A549 treated with GW870086 at 1 μM for 4 hours (cell line): ENCODE measurements at places on chromosomes 7 and 10. TPM values are rescaled to one million over a fixed set of nuclear protein-coding genes. Genes with fewer than 3 reads are reported as not detected.

The SPDYE1 gene
- total RNA-seq, result not detected in 5 replicates

The TCAF2 gene
- 0.61 to 1.1 TPM (median 0.81 TPM) in 5 replicates for total RNA-seq

The NPY gene
- total RNA-seq, result not detected in 5 replicates

The HTR5A gene
- total RNA-seq, result not detected in 5 replicates

The CYP2C19 gene
- total RNA-seq, result 0.05 TPM in 1 of 5 replicates, not detected in the others

The STEAP1B gene
- total RNA-seq, result 0.22 to 0.23 TPM (median 0.23 TPM) in 3 of 5 replicates, not detected in the others

The CALHM3 gene
- 0.10 to 0.35 TPM (median 0.22 TPM) in 4 of 5 replicates, not detected in the other for total RNA-seq

The CTAGE15 gene
- not detected in 5 replicates for total RNA-seq

The PTTG1IP2 gene
- not detected in 5 replicates for total RNA-seq

The LOXL4 gene
- total RNA-seq, result 1.1 to 1.6 TPM (median 1.5 TPM) in 5 replicates

The SKIDA1 gene
- total RNA-seq, result 0.61 to 1.1 TPM (median 0.91 TPM) in 5 replicates

The ADAM8 gene
- 2.4 to 4.5 TPM (median 3.8 TPM) in 5 replicates for total RNA-seq

The RBP4 gene
- 8.0 to 11.5 TPM (median 9.6 TPM) in 5 replicates for total RNA-seq

The PTPRN2 gene
- 0.48 to 1.1 TPM (median 0.84 TPM) in 5 replicates for total RNA-seq

The GIMAP5 gene
- total RNA-seq, result 0.14 TPM in 1 of 5 replicates, not detected in the others

The HOXA1 gene
- total RNA-seq, result 2.2 to 3.9 TPM (median 3.3 TPM) in 5 replicates

The CYP3A4 gene
- 0.06 to 0.09 TPM in 2 of 5 replicates, not detected in the others for total RNA-seq

The AKR1C3 gene
- total RNA-seq, result 1,122 to 1,295 TPM (median 1,215 TPM) in 5 replicates

The KIAA1549 gene
- 4.9 to 6.8 TPM (median 6.2 TPM) in 5 replicates for total RNA-seq

The INMT gene
- total RNA-seq, result not detected in 5 replicates

The SPDYE2B gene
- not detected in 5 replicates for total RNA-seq

The NKX2-3 gene
- 0.07 to 0.08 TPM (median 0.08 TPM) in 3 of 5 replicates, not detected in the others for total RNA-seq

The LIPK gene
- not detected in 5 replicates for total RNA-seq

The TMEM130 gene
- total RNA-seq, result 0.27 to 0.57 TPM (median 0.31 TPM) in 5 replicates

The GSTO2 gene
- 1.5 to 3.3 TPM (median 1.9 TPM) in 5 replicates for total RNA-seq

The WDFY4 gene
- not detected in 5 replicates for total RNA-seq

The GLUD1 gene
- 82.5 to 102 TPM (median 96.3 TPM) in 5 replicates for total RNA-seq

The TYW1 gene
- total RNA-seq, result 14.2 to 15.7 TPM (median 14.6 TPM) in 5 replicates

The PTF1A gene
- total RNA-seq, result not detected in 5 replicates

The TWIST1 gene
- 1.6 to 3.9 TPM (median 3.0 TPM) in 5 replicates for total RNA-seq

The PCGF5 gene
- total RNA-seq, result 38.4 to 45.7 TPM (median 42.4 TPM) in 5 replicates

The SPAM1 gene
- not detected in 5 replicates for total RNA-seq

The IGFBP3 gene
- 126 to 190 TPM (median 166 TPM) in 5 replicates for total RNA-seq

The HOGA1 gene
- total RNA-seq, result 1.2 to 2.0 TPM (median 1.7 TPM) in 5 replicates

The GPNMB gene
- total RNA-seq, result 2.5 to 4.7 TPM (median 3.4 TPM) in 5 replicates

The SLC13A1 gene
- total RNA-seq, result not detected in 5 replicates

The GLCCI1 gene
- total RNA-seq, result 0.63 to 1.4 TPM (median 0.93 TPM) in 5 replicates

The SUGCT gene
- 0.77 to 2.4 TPM (median 1.0 TPM) in 5 replicates for total RNA-seq

The PCGF6 gene
- 9.0 to 12.7 TPM (median 12.3 TPM) in 5 replicates for total RNA-seq

The CALML3 gene
- total RNA-seq, result not detected in 5 replicates

The MRLN gene
- not detected in 5 replicates for total RNA-seq

The SEMA3C gene
- 44.9 to 71.7 TPM (median 64.4 TPM) in 5 replicates for total RNA-seq

The NEUROG3 gene
- not detected in 5 replicates for total RNA-seq

The SLC26A5 gene
- not detected in 5 replicates for total RNA-seq

The IDI2 gene
- total RNA-seq, result not detected in 5 replicates

The CEP55 gene
- 53.5 to 73.6 TPM (median 65.2 TPM) in 5 replicates for total RNA-seq

The INPP5F gene
- 9.0 to 12.1 TPM (median 11.2 TPM) in 5 replicates for total RNA-seq

The GOLGA7B gene
- 3.1 to 4.7 TPM (median 4.1 TPM) in 5 replicates for total RNA-seq
